ENCODE measurements at places on chromosomes 12 and 14.

GRCh38 chr14:22386924-22387775 is 201.9 kb downstream of the DAD1 start:
- peak; percentile 2 for DNase-seq

GRCh38 chr14:61746881-61747280 is 15.3 kb upstream of the SNAPC1 start:
- DNase-seq = no peak

DNA sequence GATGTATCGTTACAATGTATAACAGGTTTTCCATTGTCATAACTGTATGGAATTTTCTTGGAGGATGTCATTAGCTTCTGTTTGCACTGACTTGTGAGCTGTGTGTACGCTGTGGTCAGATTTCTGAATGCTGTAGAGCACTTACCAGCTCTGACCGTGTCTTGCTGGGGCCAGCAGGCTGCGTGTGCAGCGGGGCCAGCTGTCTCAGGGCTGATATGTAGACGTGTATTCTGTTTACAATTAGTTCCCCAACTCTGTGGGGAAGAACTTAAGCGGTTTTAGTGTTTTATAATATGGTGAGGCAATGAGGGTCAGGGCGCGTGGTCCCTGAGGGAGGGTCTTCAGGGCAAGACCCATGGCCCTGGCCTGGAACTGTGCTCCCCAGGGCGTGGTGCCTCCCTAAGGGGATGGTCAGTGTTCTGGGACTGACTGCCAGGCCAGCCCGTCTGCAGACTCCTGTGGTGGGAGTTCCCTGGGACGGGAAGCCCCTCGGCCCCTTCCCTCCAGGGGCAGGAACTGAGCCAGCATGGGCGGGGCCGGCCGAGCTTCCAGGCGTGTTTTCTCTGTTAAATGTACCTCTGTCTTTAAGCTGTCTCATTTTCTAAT is 18.7 kb downstream of the XRCC3 start:
- DNase-seq = no peak

DNA sequence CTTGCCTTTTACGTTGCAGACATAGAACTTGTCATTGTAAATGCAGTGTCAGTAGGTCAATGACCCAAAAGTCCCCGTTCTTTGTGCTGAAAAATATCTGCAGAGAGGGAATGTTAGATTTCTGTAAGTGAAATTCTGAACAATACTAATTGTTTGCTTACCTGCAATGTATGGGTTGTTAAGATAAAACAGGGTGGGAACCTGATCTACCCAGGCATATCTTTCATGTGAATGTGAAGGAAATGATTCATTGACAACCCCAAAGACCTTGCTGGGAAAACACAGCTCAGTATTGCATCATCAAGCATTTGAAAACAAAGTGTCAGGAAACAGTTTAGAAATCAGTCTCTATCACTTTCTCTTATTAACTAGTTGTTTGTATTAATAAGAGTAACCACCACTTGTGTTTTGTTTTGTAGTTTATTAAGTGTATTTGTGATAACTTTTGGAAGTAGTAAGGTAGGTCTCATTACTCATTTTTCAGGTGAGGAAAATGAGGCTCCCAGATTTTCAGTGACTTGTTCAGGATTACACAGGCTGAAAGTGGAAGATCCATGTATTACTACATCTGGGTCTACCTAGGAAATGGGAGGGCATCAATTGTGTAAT is 57.9 kb upstream of the SLC38A2 start:
- no peak for DNase-seq

GRCh38 chr14:104222396-104223036 is 84.1 kb downstream of the KIF26A start:
- no peak for DNase-seq

DNA sequence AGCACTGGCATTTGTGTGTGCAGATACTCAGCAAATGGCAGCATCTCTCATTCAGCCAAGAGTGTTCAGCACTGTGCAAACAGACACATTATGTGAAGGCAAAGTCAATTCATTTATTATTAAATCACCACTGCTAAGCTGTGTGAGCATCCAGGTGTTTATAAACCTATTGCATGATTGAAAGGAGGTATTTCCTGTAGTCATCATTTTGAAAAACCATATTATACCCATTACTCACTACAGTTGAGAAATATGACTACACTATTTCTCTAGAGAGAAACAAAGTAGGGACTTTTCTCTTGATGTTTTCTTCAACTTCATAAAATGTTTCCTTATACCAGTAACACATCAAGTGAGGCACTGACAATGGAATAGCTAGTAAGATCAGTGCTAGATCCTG is 13.7 kb downstream of the SPX start:
- DNase-seq = no peak

GRCh38 chr14:51269634-51270033 is 29.6 kb downstream of the TMX1 start:
- no peak for DNase-seq

DNA sequence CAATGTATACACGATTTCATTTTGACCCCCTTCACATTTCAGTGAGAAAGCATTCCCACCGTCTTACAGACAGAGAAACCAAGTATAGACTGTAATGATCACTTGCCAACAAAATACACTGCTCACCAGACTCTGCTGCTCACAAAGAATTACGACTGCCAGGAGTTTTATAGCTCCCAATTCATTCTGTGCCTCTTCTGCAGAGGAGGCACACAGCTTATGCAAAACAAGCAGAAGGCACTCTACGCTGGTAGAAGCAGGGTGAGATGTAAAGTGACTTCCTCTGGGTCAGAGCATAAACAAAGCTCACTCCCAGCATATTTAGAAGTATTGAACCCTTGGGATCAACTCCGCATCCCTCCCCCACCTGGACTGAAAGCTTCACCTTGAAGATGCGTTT is 14.6 kb downstream of the SPTB start:
- no peak for DNase-seq

GRCh38 chr14:70181276-70181675 is 7.5 kb downstream of the SLC8A3 start:
- DNase-seq = no peak

GRCh38 chr12:12819752-12820311 is 6.7 kb downstream of the DDX47 start:
- DNase-seq = no peak

DNA sequence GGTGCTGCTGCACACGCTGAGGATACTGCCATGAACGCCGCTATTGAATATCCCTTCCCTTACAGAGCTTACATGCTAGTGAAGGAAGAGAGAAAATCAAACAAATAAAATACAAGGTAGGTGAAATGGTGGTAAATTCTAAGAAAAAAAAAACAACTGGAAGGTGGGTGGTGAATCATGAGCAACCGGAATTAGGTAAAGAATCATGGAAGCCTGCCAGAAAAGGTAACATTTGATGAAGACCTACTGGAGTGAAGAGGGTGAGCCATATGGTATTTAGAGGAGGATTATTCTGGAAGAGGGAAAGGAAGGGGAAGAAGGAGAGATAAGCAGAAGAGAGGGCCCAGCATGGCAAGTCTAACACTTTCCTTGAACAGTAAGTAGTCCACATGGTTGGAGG is 76.1 kb downstream of the LRIG3 start:
- no peak for DNase-seq

GRCh38 chr12:27179400-27180214 is 64.5 kb upstream of the STK38L start:
- DNase-seq = no peak

DNA sequence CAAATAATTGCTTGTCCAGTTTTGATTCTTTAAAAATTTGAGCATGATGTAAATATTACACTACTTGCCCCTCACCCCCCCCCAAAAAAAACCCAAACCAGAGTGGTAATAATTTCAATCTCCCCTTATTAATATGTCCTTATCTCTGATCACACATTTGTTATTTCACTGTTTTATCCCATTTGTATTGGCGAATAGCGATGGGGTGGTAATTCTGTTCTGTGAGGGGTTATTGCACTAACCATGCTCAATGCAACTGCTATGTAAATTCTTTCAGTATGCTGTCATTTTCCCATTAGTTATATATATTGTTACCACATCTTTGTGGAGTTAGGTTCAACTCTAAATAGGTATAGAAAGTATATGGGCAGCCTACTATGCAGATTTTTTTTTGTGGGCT is 1.1 kb downstream of the RIMKLB start:
- no peak for DNase-seq

DNA sequence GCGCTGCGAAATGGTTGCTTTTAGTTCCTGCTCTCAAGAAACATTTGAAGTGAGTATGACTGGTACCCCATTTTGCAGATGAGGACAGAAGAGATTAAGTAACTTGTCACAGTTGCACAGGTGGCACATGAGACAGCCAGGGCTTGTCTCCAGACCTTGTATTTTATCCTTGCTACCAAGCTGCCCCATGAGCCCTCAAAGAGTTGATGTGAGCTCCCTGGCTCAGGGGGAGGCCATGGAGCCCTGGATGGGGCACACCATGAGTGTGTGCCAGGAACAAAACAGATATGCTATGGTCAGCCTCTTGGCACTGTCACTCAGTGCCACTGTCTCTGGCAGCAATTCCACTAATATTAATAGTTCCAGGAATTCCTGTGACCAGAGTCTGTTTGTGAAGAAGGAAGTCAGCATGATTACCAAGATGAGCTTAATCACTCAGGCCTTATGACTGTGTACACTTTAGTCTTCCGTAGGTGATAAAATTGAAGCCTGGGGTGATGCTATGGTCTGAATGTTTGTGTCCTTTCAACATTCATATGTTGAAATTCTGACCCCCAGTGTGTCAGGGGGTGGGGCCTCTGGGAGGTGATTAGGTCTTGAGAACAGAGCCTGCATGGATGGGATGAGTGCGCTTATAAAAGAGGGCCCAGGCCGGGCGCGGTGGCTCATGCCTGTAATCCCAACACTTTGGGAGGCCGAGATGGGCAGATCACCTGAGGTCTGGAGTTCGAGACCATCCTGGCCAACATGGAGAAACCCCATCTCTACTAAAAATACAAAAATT is 806.8 kb downstream of the AACS start:
- DNase-seq = no peak

DNA sequence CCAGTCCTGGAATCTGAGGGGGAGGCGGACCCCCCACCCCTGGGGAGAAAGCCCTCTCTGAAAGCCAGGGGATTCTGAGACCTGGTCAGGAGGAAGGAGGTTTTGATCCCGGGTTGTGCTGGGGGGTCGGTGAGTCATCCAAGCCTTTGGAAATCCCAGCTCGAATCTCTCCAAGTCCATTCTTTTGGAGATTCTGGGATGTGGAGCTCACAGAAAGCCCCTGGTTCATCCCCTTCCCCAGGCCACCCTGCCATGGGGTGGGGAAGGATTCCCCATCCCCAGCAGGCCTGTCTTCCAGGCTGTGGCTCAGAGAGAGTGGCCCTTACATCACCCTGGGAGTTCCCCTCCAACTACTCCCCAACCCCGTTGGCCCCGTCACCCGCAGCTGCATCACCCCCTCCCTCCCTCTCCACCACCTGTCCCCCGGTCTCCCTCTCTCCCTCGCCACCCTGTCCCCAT is 14.3 kb downstream of the EXOC3L4 start:
- no peak for DNase-seq

DNA sequence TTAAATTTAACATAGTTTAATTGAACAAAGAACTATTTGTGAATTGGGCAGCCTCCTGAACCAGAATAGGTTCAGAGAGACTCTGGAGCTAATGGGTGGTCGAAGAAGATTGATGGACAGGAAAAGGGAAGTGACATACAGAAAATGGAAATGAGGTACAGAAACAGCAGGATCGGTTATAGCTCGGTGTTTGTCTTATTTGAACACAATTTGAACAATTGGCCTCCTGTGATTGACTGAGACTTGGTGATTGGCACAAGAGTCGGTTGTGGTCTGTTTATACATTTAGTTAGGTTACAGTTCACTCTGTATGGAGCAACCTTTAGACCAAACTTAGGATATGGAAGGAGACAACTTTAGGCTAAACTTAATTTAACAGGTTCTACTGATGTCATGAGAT is 18.4 kb upstream of the CFL2 start:
- no peak for DNase-seq

DNA sequence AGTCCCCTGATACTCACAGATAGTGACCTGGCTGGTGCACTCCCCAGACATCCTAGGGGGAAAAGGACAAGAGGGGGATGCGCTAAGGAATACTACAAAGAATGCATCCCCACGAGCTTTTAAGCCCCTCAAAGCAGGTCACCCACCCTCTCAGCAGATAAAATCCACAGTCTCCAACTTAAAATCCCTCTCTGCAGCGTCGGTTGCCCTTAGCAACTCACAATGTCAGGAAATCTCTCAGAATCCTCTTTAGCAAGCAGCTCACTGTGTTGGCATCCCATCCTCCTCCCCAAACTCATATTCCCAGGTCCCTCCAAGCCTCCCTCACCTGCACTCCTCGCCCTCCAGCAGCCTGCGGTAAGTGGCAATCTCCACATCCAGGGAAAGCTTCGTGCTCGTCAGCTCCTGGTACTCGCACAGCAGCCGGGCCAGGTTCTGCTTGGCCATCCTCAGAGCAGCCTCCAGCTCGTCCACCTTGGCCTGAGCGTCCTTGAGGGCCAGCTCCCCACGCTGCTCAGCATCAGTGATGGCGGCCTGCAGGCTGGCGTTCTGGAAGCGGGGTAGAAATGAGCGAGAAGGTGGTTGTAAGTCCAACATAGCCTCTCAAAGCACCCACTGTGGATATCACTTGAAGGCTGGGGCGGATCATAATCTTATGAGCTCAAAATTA is 5.5 kb upstream of the KRT79 start:
- no peak for DNase-seq

GRCh38 chr12:2334689-2335088 is 281.9 kb downstream of the CACNA1C start:
- DNase-seq = no peak

- no peak for DNase-seq
Observed at GRCh38 chr12:70507442-70507841, 129.8 kb downstream of the PTPRB start.

DNA sequence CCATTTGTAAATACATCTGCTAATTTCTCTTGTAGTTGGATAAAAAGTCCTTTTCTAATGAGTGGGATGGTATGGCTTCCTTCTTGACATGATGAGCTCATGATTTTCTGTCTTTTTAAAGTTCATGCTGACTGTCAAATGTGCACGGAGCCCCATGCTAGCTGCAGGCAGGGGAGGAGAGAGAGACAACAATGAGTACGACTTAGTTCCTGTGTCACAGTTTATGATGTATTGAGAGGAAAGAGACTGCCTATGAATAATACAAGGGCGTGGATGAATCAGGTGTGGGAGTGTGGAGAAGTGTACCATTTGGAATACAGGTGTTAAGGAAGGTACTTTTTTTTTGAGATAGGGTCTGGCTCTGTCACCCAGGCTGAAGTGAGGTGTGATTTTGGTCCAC is 10.7 kb upstream of the TBC1D30 start:
- DNase-seq = no peak

DNA sequence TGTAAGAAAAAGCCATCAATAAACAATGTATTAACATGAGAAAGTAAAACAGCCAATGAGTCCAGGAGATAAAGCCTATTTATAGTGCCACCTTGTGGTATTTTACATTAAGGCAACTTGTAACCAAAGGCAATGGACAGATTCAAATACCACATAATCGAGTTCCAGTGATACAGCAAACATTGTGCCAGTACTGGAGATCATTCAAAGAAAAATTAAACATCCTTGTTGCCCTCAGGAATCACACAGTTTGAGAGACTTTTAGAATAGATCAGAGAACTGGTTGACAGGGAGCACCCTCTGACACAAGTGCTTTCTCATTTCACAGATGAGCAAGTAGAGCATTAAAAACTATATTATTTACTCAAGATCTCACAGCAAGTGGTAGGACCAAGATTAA is 98.1 kb downstream of the DDHD1 start:
- no peak for DNase-seq

Data from stimulated activated CD8-positive, alpha-beta memory T cell treated with anti-CD3 and anti-CD28 coated beads, Interleukin-7, amount 100 ng/mL, for 24 hours (primary cell).